ENCODE measurements at places on chromosomes 11 and 22.

GRCh38 chr11:63845911-63846310 is 7.0 kb downstream of the MARK2 start:
- DNase-seq, result no peak

DNA sequence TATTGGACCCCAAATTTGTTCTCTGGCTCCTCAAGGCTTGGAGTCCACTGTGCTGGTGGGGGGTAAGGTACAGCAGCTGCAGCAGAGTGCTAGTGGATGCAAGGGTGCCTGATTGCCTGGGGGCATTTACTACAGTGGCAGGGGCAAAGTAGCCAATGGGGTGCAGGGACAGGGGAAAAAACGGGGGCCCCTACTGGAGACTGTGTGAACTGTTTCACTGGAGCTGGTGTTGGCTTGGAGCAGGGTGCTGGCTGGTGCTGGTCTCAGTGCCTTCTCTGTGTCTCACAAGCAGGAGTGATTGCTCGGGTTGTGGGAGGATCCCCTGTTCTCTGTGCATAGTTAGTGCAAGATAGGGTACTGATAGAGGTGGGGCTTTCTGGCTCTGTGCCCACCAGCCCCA is 935.9 kb downstream of the JRKL start:
- no peak for DNase-seq

- DNase-seq, result no peak
These were observed 475.4 kb upstream of the CHORDC1 start for GRCh38 chr11:90698238-90698637.

GRCh38 chr22:20578192-20578591 is 70.8 kb downstream of the MED15 start:
- no peak for DNase-seq

GRCh38 chr11:105588001-105588400 is 21.9 kb upstream of the GRIA4 start:
- DNase-seq, result no peak

Measured in vagina (tissue), 2 donors.